Myocyte (in vitro differentiated cells): ENCODE measurements at places on chromosomes 7 and 10. TPM values are rescaled to one million over a fixed set of nuclear protein-coding genes. Genes with fewer than 3 reads are reported as not detected.

MICALL2 gene
- 25.4 and 36.7 TPM in 2 replicates for total RNA-seq

GRID1 gene
- total RNA-seq, result not detected in 2 replicates

MUC12 gene
- total RNA-seq, result not detected in 2 replicates

TCAF2 gene
- 1.7 and 6.7 TPM in 2 replicates for total RNA-seq

CYP2C19 gene
- 0.08 TPM in 1 of 2 replicates, not detected in the other for total RNA-seq

EBLN1 gene
- total RNA-seq, result not detected in 2 replicates

ANKRD61 gene
- total RNA-seq, result 0.35 TPM in 1 of 2 replicates, not detected in the other

GRCh38 chr7:30302656-30303311 is 18.4 kb downstream of the ZNRF2 start:
- no peak for DNase-seq

DNA sequence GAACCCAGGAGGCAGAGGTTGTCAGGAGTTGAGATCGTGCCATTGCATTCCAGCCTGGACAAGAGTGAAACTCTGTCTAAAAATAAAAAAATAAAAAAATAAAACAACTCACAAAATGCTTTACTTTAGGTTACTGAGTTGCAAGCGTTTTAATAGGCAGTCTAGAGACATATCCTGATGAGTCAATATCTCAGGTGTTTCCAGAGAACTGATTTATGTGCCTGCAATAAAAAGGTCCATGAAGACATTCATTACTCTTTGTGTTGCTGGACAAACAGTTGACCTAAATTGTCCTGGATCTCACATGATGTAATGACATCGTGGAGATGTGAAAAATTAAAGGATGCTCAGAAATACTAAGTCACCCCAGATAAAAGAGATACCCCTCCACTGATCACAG is 31.5 kb downstream of the CDNF start:
- no peak for DNase-seq

- peak; percentile 95 for DNase-seq
Measured at GRCh38 chr7:19117091-19117869, at the start of gene TWIST1. TWIST1 (minus strand) TSS chr7:19117636; CDS start chr7:19117321, 315 bp downstream.

GRCh38 chr10:61503051-61503450 is 49.9 kb upstream of the TMEM26 start:
- peak; percentile 24 for DNase-seq

- no peak for DNase-seq
Measured at GRCh38 chr10:132856869-132857524, 71.0 kb upstream of the NKX6-2 start.

GRCh38 chr10:78919181-78919966 is 149.4 kb upstream of the ZMIZ1 start:
- DNase-seq, result no peak

- no peak for DNase-seq
Measured at GRCh38 chr7:94650147-94651051, 5.5 kb downstream of the SGCE start.

GRCh38 chr7:29505931-29506330 is 57.7 kb upstream of the PRR15 start:
- no peak for DNase-seq

DNA sequence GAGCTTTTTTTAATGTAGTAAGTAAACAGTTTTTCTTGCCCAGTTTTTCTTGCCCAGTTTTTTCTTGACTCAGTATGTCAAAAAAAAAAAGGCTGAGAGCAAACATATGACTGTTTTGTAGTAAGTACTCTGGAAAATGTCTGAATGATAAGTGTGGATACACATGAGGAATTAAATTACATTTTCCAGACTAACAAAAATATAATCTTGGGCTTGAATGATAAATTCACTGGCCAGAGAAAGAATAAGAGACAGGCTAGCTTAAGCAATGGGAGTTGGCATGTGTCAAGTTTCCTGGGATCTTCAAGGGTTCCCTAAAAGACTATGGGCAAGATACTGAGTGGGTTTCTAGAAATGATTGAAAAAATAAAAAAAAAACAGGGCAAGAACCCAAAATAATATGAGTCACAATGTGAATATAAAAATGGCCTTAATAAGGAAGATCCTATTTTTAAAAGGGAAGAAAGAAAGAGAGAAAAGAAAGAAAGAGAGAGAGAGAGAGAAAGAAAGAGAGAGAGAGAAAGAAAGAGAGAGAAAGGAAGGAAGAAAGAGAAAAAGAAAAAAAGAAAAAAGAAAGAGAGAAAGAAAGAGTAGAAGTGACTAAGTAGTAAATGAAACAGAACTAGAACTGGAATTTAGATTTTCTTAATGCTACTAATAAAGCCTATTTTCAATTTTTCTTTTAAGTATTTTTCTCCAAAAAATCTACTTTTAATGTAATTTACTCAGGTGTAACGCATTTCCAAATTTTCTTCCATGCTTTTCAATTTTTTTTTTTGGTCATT is 60.2 kb downstream of the TFPI2 start:
- DNase-seq, result peak; percentile 37

GRCh38 chr10:14826076-14826829 is 11.6 kb downstream of the CDNF start:
- no peak for DNase-seq

GRCh38 chr10:11538834-11539190 is 72.6 kb downstream of the USP6NL start:
- no peak for DNase-seq

- DNase-seq, result peak; percentile 40
Measured at GRCh38 chr10:51005551-51005950, 68.7 kb upstream of the PRKG1 start.

DNA sequence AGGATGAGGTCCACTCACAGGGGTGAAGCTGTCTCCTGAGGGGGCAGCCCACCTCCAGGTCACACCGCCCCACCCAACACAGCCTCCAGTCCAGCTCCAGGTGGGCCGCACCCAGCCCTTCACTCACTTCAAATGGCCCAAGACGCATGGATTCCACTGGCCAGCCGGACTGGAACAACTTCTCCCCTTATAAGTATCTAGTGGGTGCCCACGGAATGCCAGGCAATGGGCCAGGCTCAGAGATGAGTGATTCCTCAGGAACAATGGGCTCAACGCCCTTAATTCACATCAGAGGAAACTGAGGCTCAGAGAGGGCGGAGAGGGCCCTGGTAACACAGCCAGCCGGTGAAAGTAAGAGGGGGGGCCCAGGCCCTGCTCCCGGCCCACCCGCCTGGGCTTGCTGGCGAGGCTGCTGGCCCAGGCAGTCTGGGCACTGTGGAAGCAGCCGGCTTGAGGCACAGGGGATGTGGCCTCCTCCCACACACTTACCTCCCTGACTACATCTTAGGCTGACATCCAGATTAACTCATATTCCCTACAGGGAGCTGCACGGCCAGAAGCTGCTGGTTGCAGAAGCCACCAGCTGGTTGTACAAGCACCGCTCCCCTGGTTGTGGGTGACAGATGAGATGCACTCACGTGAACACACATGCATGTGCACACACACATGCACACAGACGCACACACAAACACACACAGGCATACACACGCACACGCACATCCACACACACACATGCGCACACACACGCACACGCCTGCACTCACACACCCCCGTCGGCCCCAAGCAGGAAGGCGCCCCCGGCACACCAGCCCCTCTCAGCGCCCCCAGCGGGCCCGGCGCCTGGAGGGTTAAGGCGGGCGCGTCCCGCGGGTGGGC is 1.0 kb upstream of the FAM20C start:
- peak; percentile 87 for DNase-seq

GRCh38 chr7:100407285-100408180 is 21.0 kb downstream of the ZCWPW1 start:
- peak; percentile 79 for DNase-seq

GRCh38 chr7:1939434-1940401 is 269.6 kb downstream of the ELFN1 start:
- DNase-seq, result no peak

DNA sequence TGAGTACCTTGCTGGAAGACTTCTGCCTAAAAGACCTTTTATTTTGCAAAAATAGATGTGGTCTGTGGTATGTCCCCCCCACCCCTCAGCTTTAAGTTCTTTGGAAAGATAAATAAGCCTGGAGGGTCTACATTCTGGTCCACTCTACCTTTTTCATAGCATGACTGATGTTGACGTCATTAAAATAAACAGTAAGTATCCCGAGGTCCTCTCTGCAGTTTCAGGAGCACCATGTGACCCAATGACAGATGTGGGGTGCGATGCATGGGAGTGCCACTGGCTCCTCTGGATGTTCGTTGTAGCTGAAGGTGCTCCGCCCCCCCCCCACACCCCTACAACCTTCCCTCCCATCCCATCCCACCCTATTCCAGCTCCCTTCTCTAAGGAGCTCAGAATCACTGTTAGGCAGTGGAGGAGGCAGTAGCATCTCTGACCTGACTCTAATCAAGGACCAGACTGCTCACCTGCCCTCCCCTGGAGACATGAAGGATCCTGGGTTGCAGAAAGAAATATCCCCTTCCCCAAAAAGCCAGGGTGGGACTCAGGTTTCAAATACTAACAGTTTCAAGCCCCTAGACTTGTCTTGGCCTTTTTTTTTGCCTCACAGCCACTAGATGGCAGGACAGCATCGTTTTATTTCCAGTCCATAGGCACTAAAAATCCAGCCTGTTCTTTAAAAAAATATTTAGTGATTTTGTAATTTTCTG is 25.1 kb downstream of the CASP7 start:
- DNase-seq, result peak; percentile 58

- DNase-seq, result no peak
Measured at GRCh38 chr7:79681454-79681853, 228.0 kb upstream of the MAGI2 start.
